Stimulated activated CD8-positive, alpha-beta memory T cell treated with anti-CD3 and anti-CD28 coated beads, Interleukin-15, amount 100 ng/mL, for 48 hours (primary cell): ENCODE measurements at places on chromosomes 3 and 15.
A peak's percentile ranks its signal among the peaks of the same experiment; 100 is the strongest.

- DNase-seq, result no peak
Observed at GRCh38 chr3:13248640-13249039, 171.5 kb downstream of the NUP210 start.

GRCh38 chr3:167066977-167067786, 312.9 kb downstream of the ZBBX start:
- DNase-seq, result no peak

GRCh38 chr3:16937326-16937845, 52.6 kb downstream of the PLCL2 start:
- DNase-seq, result no peak

- peak; percentile 81 for DNase-seq
Observed at GRCh38 chr3:138834596-138835396, at the start of gene PIK3CB. TSS of gene PIK3CB (minus strand) at chr3:138834928. CDS start at chr3:138759343, 75,585 bp downstream.

DNA sequence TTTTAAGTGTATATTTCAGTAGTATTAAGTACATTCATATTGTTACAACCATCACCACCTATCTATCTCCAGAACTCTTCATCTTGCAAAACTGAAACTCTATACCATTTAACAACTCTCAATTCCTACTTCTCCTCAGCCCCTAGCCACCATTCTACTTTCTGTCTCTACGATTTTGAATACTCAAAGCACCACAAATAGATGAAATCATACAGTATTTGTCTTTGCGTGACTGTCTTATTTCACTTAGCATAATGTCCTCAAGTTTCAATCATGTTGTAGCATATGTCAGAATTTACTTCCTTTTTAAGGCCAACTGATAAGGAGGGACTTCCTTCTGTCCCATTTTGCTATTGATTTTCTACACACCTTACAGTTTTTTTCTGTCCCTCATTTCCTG, 593.3 kb downstream of the FHIT start:
- DNase-seq, result no peak

- DNase-seq, result no peak
Observed at GRCh38 chr3:81958972-81959640, 197.7 kb upstream of the GBE1 start.

GRCh38 chr15:69114331-69114928, 46.0 kb upstream of the GLCE start:
- DNase-seq, result no peak

GRCh38 chr15:31352911-31353811, 26.5 kb downstream of the KLF13 start:
- no peak for DNase-seq

- no peak for DNase-seq
Observed at GRCh38 chr15:70597945-70598344, 165.4 kb downstream of the UACA start.

GRCh38 chr15:62306851-62307504, 141.9 kb upstream of the C2CD4B start:
- peak; percentile 0 for DNase-seq

GRCh38 chr15:61654002-61654740, 406.1 kb downstream of the VPS13C start:
- DNase-seq, result no peak

GRCh38 chr15:70523192-70523591, 240.2 kb downstream of the UACA start:
- no peak for DNase-seq

- no peak for DNase-seq
Observed at GRCh38 chr3:32632533-32633265, 52.3 kb upstream of the CNOT10 start.

GRCh38 chr3:177681156-177681555, 483.9 kb upstream of the TBL1XR1 start:
- no peak for DNase-seq

DNA sequence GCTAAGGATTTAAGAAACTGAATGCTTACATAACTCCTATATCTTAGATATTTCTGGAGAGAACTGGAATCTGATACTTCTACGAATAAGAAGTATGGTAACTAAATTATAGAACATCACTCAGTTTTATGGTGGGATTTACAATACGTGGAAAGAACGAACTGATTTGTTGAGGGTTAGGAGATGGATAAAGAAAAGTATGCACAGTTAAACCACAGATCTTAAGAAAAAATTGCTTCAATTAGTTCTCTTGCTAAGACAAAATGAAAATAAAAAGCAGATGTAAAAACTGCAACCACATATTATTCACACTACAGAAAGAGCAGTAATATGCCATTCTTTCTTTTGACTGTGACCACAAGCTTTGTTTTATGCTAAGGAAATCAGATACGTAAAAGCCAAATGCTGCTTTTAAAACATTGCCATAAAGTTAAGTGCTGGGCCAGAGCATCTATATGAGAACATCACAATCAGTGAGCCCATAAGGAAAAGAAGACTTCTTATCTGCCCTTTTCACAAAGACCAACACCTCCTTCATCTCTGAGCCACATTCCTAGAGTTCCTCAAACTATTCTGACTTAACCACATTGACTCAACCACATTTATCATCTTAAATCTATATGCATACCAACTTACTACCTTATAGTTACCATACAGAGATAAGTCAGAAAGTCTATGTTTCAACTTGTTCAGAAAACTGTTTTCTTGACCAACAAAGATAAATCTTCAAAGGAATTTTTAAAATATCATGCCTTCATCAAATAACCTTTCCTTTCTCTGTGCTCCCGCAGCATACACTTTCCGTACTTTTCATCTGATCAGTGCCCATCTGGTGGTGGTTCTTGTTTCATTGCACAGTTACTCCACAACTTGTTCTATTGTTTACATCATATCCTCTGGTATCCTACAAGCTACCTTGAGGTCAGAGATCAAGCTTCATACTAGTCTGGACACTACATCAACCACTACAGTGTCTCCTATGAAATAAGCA, 61.7 kb downstream of the FSIP1 start:
- no peak for DNase-seq

- no peak for DNase-seq
Observed at GRCh38 chr15:45606841-45607240, 19.7 kb downstream of the BLOC1S6 start.

GRCh38 chr15:31489801-31490646, 163.4 kb downstream of the KLF13 start:
- DNase-seq, result no peak

GRCh38 chr3:63470745-63471144, 181.7 kb upstream of the SNTN start:
- DNase-seq, result no peak

GRCh38 chr3:138657508-138657907, 48.9 kb downstream of the FAIM start:
- DNase-seq, result no peak

- DNase-seq, result no peak
Observed at GRCh38 chr15:82807920-82808633, 1.4 kb upstream of the WHAMM start.

DNA sequence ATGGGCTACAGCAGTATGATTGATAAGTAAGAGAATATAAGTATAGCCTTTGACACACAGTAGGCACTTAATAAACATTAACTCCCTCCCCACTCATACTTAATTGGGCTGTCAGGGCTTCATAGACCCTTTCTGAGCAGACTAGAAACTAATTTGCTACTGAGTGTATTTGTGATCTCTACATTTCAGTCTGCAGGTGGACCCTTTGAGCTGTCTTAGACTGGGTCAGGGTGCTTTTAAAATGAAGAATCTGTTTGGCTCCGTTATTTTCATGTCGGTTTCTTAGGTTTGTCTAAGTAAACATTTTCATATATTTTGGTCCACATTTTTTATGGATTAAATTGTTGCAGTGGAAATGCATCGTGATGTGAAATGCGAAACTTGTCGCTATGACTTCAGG, 50.3 kb upstream of the SELENOK start:
- no peak for DNase-seq

DNA sequence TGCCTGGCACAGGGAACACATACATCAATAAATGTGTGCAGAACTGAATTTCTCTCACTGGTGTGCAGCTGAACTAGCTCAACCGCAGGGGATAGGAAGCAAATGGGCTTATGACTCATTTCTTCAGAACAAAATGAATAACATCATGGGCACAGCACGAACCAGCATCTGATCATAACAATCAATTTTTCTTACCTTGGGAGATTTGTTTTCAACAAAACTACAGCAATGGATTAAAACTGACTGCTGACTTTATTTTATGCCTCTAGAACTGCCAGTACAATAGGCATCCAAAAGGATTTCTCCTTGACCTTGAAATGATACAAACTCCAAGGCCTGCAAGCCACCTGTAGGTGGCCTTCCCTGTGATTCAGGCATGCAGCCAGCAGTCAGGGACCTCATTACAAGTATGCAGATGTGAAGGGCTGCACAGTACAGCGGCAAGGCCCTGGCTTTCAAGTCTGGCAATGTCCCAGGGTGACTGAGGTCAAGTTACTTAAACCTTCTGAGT, 26.1 kb downstream of the TAMM41 start:
- peak; percentile 34 for DNase-seq

DNA sequence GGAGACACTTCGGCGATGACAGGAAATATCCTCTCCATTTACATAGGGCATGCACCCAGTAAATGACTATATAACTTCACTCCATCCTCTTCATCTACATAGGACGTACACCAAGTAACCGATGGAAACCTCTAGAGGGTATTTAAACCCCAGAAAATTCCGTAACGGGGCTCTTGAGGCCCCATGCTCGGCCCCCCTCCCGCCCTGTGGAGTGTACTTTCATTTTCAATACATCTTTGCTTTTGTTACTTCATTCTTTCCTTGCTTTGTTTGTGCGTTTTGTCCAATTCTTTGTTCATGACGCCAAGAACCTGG, 7.5 kb upstream of the FAM107A start:
- no peak for DNase-seq

DNA sequence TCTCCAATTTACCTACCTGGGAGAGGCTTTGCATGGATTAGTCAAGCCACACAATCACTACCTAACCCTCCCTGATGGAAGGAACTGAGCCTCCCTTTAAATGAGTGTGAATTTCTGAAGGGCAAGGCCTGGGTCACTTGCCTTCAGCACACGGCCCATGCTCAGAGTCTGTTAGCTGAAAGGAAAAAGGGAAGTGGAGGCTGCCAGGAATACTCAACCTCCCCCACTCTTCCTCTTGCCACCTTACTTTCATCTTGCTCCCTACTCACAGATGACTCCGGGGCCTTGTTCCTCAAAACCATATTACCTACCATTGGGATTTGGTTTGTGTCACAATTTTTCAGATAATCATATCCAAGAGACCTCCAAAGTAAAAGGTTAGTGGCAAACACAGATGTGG, 220.0 kb downstream of the ABHD5 start:
- DNase-seq, result no peak

DNA sequence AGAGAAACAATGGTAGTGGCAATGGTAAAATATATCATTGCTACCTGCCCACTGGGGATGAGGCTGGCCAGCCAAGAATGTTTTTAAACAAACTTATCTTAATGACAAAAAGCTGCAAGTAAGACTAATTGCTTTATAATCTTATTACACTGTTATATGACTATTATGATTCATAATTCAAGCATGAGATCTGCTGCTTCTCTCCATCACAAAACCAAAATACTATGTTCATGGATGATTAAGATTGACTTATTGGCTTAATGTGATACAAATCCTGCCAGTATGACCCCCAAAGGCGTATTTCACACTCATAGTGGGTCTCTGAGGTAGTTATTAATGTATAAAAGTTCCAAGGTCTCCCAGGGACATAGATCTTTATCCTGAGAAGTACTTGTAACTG, 52.6 kb downstream of the FBN1 start:
- no peak for DNase-seq

- DNase-seq, result no peak
Observed at GRCh38 chr15:97841558-97841957, 118.9 kb upstream of the ARRDC4 start.
